ENCODE measurements at places on chromosomes 2 and 18. TPM values are rescaled to one million over a fixed set of nuclear protein-coding genes. Genes with fewer than 3 reads are reported as not detected.

The LYPD1 gene
- not detected for total RNA-seq

The SERPINB5 gene
- not detected for total RNA-seq

GRCh38 chr2:1704631-1705556 lies 39.4 kb downstream of the PXDN start:
- no peak for DNase-seq

DNA sequence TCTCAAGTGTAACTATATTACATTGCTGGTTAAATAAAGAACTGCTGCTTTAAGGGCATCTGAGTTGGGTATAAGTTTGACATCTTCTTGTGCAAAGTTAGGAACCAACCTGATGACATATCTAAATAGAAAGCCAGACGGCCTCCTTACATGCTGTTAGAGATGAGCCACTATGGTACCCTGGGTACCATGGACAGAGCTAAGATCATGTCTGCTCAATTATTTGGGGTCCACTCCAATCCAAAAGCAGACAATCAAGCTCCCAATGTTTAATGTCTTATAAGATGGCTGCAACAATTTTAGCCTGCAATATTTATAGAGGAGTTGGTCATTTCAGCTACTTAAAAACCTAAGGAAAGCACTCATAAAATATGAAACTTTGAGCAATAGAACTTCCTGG lies 86.2 kb downstream of the UPP2 start:
- no peak for DNase-seq

- no peak for DNase-seq
These were observed 41.8 kb downstream of the ST8SIA5 start for GRCh38 chr18:46715062-46715461.

- DNase-seq = no peak
These were observed 25.3 kb upstream of the SNTG2 start for GRCh38 chr2:925309-925708.

DNA sequence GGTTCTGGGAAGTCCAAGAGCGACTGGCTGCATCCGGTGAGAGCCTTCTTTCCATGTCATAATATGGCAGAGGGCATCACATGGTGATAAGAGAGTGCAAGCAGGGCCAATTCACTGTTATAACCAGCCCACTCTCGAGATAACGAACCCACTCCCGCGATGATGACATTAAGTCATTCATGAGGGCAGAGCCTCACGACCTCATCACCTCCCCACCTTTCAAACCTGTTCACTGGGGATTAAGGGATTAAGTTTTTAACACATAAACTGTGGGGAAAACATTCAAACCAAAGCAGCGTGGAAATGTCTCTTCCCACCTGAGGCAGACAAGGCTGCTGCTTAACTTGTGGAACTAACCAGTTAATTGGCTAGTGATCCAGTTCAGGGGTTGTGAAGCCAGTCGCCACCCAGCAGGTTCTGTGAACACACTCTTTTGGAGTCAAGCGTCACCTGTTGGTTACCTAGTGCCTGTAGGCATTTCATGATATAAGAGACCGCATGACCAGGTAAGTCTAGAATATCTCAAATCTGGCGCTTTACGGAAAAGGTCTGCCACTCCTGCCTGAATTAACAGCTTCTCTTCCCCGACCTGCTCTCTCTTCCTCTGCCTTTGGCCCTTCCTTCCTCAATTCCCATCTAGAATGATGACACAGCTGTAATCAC lies 54.3 kb downstream of the EDAR start:
- DNase-seq = no peak

DNA sequence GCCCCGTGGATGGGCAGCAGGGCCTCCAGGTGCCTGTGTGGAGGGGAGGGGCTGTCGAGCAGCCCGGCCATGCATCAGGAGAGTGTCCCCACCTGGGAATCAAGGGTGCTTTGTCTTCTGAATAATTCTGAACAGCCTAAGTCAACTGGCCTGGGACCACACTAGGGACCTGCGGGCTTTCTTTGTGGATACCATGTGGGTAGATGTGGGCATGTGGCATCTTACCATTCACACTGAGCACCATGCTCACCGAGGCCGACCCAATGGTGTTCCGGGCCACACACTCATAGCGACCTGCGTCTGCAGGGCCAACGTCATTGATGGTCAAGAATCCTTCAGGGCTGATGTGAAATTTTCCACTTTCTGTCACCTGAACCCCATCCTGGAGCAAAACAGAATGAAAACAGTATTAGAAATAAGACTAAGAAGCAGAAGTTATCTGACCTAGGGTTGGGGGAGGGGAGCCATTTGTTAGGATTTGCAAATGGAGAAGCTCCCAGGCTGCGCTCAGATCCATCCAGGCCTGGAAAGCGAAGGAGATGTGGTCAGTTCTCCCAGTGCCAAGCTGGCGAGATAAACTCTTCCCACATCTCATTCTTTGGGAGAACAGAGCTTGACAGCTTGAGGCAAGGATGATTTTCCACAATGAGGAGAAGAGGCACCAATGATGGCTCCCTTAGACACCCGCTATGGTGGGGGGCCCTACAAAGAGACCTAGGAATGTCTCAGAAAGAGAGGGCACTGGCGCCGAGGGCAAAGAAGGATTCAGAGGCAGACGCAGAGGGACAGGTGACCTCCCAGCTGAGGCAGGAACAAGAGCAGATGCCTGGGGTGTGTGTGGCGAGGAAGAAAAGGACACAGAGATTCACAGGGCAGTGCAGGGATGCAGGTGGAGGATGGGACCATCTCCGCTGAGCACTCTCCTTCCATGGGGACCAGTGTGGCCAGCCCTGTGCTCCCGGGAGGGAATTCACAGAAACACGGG lies 83.4 kb downstream of the PXDN start:
- no peak for DNase-seq

Data from right atrium auricular region (tissue), 2 donors.